ENCODE measurements at places on chromosomes 7 and 10.

DNA sequence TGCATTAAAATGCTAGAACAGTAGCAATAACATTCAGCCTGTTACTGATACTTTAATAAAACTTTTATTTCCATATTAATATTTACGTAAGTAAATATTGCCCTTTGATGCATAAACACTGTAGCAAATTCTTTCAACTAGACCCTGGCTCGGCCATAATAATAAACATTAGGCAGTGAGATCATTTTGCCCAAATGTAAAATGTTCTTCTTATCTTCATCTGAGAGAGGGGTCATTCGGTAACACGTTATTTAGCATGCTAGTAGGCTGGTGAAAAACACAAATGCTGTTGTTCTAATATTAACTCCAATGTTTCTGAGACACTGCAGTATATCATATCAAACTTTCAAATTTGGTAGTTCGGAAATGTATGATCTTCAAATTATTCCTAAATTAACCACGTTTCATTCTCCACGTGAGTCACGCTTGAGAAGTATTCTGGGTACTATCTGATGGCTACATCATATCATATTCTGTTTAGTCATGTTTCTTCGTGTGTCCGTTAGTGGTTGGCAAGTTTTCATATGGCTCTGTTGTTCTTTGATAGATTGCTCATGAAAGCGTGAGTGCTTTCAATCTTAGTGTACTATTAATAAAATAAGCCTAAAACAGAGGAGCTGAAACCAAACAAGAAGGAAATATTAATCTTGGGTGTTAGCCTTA, 145.8 kb downstream of the NSUN6 start:
- no peak for DNase-seq

DNA sequence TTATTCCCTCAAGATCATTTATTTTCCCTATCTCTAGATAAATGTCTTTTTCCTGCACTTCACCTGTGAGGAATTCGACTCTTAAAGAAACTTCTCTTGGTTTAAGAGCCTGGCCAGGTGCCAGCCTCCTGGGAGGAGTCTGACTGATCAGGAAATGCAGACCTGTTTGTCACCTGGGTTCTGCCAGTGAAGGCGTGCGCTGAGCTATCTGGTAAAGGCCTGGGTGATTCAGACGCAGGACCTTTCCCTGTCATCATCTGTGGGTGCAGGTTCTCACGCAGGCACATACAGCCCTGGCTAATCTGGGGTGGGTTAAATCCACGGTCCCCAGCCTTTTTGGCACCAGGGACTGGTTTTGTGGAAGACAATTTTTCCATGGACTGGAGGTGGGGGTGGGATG, 65.3 kb upstream of the AQP1 start:
- no peak for DNase-seq

DNA sequence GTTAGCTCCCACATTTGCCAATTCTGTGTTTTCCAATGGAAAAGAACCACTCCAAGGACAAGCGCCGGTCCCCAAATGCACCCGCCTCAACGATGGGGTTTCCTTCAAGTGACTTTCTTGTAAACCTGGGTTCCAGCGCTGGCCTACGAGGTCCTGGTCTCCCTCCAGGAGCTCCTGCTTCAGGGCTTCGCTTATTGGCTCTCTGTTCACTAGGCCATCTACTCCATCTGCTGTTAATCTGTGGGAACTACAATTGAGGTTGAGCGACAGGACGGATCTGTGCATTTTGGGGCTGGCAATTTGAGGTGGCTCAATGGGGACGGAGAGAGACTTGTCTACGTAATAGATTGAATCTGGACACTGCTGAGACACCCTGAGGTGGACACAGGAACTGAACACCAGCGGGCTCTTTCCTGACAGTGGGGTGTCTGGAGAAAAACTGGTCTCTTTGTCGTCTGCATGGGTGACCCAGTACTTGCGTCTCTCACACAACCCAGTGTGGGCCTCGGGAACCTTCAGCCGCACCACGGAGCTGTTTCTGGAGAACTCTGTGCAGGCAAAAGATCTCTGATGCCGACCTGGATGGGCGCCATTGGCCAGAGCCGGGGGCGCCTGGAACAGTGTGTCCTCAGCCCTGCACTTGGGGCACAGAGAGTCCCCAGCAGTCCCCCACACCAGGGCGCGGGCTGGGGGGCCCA, 115.9 kb upstream of the ADAM12 start:
- DNase-seq: peak; percentile 9

DNA sequence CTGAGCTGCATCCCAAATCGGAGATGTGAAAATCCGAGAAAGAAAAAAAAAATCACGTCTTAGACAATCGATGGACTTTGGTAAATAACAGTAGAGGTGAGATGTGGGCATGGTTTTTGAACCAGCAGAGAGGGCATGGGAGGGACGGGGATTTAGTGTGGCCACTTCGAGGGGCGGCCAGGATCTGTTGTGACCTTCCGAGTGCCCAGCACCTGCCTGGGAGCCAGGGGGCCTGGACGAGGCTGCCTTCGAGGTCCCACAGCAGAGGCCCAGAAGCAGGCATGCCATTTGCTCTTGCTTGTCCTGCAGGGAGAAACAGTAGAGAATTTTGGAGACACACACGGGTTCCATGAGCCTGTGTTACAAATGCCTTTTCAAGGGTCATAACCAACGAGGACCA, 469.7 kb upstream of the FOXK1 start:
- DNase-seq: no peak

DNA sequence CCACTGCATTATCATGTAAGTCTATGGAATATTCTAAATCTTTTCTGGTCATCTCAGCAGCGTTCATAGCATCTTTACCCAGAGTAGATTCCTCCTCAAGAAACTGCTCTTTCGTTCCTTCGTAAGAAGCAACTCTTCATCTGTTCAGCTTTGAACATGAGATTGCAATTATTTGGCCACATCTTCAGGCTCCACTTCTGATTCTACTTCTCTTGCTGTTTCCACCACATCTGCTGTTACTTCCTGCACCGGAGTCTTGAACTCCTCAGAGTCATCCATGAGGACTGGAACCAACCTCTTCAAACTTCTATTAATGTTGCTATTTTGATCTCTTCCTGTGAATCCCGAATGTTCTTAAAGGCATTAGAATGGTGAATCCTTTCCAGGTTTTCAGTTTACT, 12.7 kb downstream of the CHST12 start:
- DNase-seq: no peak

- no peak for DNase-seq
Measured at GRCh38 chr10:85924382-85925102, 442.1 kb downstream of the GRID1 start.

DNA sequence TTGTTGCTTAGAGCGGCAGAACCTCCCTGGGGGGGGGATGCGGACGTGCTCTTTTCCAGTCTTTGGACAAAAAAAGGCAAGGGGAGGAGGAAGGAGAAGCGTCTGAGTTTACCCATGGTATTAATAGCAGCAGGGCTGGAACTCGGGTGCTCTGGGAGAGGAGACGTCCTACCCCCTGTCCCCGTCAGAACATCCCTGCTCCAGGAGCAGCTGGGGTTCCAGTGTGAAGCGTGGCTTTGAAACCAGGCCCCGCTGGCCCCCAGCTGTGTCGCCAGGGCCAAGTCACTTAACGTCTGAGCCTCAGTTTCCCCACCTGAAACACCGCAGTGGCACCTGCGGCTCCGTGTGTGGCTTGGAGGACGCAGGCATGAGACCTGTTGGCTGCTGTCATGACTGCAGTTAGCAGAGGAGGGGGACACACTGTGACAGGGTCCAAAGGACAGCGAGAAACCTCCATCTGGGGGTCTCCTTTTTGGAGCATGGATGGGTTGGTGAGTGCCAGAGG, 1.4 kb downstream of the AMZ1 start:
- DNase-seq: no peak

DNA sequence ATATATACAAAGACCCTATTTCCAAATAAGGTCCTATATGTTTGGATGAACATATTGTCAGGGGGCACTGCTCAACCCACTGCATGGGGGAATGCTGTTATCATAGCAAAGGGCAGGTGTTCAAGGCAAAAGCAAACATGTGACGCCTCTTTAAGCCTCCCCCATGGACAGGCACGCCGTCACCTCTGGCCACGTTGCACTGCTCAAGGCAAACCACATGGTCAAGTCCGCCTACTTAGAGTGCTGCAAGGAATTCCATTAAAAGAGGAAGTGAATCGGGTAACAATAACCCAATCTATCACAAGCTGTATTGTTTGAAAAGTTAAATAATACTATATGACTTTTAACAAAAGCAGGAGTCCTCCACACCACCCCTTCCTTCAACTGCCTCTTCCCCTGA, 8.8 kb upstream of the CALD1 start:
- no peak for DNase-seq

GRCh38 chr10:105843786-105844185, 1202.7 kb downstream of the SORCS3 start:
- DNase-seq: no peak

- DNase-seq: no peak
Measured at GRCh38 chr10:126806498-126806897, 98.7 kb upstream of the DOCK1 start.

GRCh38 chr7:128939861-128940410, 2.2 kb downstream of the IRF5 start:
- DNase-seq: peak; percentile 59

GRCh38 chr10:132299371-132300336, 8.1 kb downstream of the STK32C start:
- DNase-seq: no peak

DNA sequence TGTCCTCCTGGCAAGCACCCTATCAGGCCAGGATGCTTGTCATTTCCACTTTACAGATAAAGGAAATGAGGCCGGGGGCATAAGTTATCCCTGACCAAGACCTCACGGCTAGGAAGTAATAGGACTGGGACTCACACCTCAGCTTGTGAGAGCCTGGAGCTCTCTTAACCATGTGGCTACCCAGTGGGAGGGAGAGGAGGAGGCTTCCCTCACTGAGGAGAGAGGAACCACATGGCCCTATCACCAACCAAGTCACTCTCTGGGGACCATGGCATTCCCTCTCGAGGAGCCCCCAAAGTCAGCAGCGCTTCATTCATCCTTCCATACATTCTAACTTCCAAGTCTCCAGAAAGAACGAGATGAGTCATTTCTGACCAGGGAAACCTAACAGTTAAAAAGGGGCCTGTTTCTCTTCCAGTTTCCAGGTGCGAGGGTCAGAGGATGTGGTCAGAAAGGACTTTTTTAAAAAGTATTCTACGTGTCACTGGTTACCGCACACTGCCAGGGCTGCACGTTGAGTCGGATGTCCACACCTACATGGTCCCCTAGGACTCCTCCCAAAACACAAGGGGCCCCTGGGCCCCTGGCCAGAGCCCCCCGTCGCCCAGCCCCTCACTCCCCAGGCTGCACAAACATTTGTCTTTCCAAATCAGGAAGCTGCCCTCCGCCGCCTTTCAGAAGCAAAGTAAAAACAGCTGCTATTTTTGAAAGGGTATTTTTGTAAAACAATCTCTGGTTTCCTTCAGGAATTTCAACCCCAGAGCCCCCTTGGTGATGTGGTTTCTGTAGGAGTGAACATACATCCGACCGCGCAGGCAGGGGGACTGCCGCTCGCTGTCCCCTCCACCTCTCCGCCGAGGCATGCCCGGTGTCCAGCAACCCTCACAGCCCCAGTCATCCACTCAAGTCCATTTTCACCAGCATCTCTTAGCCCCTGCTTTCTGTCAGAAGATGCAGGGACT, 128.2 kb upstream of the CHST15 start:
- DNase-seq: no peak

GRCh38 chr7:135251496-135252391, 18.1 kb downstream of the STRA8 start:
- DNase-seq: no peak
